ENCODE measurements at places on chromosomes 6 and 20.

GRCh38 chr20:3710703-3711483 lies 1.5 kb downstream of the SIGLEC1 start:
- DNase-seq: peak; percentile 31

- peak; percentile 63 for DNase-seq
Measured at GRCh38 chr6:157981395-157982101, at the start of gene SYNJ2. SYNJ2 (plus strand) TSS chr6:157981863; CDS start chr6:157981962, 99 bp downstream.

DNA sequence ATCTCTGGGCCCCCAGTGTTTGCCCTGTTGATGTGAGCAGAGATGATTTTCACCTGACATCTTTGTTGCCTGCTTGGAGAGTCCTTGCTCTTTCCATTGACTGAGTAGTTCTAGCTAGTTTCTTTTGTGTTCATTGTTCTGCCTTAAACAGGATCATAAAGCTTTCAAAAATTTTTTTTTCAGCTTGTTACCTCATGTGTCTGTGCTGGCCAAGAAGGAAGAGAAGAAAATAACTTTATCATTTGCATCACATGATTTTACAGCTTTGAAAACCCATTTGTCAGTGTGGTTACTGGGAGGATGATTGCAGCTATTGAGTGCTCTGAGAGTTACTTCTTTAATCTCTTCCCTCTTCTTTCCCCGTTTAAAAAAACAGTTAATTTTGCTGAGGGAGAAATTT lies 16.0 kb downstream of the FOXO3 start:
- DNase-seq: no peak

DNA sequence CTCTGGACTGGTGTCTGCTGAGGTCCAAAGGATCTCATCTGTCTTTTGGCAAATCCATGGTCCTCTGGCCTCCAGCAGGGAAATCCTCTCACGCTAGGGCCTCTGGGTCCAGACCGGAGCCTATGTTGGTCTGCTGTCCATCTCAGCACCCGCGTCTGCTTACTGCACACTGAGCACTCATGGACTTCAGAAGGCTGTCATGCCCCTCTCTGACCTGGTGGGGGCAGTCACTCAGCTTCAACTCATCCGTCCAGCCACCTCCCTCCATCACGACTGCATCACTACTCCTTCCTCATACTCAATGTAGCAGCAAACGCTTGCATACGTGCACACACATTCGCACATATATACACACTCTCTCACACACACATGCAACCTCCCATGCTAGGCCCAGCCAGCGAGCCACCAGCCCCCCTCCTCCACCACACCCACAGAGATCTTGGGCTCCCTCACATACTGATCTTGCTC lies 33.3 kb downstream of the GABRR2 start:
- DNase-seq: no peak

DNA sequence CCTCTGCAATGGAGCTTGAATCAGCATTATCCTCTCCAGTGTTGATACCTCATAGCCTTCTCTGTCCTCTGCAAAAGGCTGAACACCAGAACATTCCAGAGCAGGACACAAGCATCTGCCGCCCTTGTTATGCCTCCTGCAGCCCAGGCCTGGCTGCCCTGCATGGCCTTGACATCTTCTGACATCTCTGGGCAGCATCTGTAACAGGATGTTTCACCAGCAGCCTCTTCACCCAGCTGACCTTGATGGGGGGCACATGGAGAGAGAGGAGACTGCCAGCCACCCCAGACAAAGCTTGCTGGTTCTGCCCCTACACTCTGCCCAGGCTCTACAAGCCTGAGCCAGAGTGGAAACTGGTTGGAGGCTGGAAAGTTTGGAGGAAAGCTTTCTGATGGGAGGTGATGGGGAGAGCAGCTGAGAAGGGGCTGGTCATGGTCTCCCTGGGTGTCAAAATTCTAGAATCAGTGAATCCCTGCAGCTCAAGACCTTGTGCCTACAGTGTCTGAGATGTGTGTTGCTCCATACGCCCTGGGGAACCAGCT lies 145.1 kb downstream of the MRPL14 start:
- DNase-seq: no peak

DNA sequence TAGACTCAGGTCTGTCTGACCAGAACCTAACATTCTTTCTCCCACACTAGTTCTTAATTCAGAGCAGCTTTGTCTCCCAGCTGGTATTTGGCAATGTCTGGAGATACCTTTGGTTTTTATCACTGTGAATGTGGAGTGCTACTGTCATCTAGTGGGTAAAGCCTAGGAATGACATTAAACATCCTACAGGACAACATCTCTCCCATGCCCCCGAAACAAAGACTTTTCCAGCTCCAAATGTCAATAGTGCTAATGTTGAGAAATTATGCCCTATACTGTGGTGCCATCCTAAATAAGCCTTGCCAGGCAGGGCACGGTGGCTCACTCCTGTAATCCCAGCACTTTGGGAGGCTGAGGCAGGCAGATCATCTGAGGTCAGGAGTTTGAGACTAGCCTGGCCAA lies 4.2 kb upstream of the TTPAL start:
- peak; percentile 32 for DNase-seq

GRCh38 chr6:8029243-8029870 lies 34.8 kb downstream of the BLOC1S5 start:
- DNase-seq: no peak

DNA sequence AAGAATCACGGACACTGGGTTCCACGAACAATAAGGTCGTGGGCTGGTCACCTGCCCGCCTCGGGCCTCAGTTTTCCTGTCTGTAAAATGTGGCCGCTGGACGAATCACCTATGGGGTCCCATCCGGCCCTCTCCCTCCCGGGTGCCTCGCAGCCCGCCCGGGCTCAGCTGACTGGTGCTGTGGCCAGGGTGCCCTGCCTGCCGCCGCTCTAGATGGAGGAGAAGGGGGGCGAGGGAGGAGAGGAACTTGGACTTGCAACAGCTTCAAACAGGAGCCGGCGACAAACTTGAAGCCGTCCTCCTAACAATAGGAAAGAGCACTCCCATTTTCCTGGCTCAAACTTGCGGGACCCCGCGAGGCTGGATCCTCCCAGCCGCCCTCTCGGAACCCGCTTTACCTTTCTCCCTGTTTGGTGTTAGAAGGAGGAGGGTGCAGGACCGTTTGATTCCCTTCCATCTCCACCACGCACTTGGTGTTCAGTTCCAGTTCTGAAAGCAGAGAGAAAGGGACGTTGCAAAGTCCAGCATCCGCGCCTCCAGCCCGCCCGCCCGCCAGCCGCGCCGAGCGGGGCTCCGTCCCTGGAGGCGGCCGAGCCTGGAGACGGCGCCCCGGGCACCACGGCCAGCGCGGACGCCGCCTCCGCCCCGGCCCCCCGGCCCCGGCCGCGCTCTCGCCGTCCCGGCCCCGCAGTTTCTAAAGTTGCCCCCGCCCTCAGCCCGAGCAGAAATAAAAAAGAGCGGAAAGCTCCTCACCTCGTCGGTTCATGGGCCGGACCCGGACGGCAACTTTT lies 584 bp downstream of the KIF13A start:
- DNase-seq: peak; percentile 77

DNA sequence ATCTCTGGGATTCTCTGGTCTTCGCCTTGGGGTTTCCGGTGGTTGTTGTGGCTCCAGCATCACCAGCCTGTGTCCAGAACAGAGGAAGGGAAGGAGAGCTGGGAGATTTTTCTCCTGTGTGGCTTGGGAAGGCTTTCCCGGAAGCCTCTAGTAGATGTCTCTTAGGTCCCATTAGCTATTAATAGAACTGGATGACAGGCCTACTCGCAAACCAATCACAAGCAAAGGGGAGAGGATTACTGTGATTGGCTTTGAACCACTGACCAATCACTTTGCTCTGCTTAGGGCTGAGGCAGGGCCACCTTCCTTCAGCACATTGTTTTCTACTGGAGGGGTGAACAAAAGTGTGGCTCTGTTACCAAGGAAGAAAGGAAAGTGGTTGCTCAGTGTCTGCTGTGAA lies 203.4 kb upstream of the SULF2 start:
- DNase-seq: no peak

DNA sequence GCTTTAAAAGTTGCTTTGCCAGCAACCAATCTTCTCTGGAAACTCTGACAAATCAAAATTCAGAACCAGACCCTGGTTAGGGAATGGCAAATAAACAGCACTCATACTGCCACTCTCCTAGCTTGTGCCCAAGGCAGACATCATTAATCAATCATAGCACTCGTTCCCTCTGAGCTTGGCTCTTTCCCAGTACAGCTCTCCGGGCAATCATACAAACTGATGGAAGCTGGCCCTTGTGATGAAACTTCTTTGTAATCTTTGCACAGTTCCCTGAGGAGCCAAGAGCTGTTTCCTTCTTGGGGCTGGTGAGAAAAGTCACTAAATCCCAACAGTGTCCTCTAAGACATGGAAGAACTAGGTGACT lies 34.7 kb downstream of the KIAA1755 start:
- DNase-seq: no peak

DNA sequence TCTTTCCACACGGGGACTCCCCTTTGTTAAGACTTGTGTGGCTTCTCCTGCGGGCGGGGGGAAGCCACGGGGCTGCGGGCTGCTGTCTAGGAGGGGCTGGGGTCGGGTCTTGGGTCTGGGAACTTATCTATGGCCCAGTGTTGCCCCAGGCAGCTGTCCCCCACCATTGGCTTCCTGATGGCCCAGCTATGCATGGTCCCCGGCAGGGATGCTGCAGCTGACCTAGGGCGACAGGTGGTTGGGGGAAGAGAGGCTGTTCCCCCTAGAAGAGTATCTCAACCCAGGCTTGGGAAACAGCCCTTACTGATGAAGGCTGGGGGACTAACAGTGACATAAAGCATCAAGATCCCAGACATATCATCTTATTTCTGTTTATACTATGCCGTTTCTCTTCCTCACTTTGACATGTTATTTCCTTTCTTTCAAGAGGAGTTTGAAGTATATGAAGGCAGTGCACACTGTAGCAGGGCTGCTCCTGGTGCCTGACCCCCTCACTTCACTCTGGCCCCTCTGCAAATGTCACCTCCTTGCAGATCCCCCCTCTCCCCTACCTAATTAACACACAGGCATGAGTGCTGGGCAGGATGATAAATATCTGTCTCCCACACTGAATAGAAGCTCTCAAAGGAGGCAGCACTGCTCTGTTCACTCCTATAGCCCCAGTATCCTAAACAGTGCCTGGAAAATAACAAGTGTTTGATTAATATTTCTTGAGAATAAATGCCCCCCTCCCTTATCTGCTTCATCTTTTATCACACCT lies 87.0 kb downstream of the HIVEP2 start:
- no peak for DNase-seq

- DNase-seq: no peak
Measured at GRCh38 chr6:138966870-138967269, 21.2 kb downstream of the REPS1 start.

DNA sequence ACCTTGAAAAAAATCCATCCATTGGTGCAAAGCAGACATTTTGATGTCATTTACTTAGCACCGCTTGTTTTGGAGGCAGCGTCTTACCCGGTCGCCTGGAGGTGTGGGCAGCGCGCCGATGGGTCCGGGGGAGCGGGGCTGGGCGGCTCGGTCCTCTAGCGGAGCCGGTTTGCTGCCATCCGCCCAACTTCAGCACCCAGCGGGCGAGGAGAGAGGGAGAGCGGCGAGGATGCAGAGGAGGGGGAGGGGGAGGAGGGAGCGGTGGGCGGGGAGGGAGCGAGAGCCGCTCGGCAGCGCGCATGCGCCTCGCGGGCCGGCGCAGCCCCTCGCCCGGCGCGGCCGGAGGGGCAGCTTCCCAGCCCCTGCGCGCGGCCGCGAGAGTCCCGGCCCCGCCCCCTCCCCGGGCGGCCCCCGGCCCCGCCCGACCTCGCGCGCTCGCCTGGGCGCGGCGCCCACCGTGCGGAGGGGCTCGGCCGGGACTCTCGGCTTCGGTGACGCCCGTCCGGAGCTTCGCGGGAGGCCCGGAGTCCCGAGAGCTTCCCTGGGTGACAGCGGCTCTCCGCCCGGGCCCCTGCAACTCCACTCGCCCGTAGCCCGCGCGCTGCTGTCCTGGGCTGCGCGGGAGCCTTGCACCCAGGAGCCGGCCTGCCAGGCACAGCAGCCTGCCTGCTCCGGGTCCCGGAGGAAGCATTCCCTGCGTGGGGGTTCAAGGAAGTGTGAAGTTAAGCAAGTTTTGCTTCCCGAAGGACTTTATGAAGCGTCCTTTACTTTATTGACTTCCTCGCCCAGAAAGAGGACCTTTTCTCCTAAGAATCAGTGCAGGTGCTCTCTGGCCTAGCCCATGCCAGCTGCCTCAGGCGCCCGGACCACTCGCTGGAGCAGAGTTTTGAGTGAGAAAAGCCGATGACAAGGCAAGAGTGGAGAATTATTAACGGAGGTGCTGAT lies at the start of gene RGS17:
Gene RGS17, minus strand, starts transcription at position 246 of the 945 bp plus-strand sequence. CDS start 87,264 bp downstream, outside the sequence.
- DNase-seq: peak; percentile 31

- DNase-seq: no peak
Measured at GRCh38 chr6:9172096-9172495, 736.8 kb upstream of the SLC35B3 start.

DNA sequence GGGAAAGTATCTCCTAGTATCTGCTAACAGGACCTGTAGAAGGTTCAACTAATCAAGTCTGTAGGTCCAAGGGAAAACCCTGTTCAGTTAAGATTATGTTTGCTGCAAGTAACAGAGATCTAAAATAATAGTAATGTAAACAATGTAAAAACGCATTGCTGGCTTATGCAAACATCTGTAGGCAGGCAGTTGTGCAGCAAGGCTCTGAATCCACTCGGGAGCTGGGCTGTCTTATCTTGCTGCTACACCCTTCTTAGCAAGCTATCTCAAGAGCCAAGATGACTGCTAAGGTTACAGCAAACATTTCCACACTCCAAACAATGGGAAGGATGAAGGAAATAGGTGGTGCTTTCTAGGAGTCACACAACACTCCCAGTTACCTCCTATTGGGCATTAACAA lies 397.3 kb upstream of the NRSN1 start:
- no peak for DNase-seq

DNA sequence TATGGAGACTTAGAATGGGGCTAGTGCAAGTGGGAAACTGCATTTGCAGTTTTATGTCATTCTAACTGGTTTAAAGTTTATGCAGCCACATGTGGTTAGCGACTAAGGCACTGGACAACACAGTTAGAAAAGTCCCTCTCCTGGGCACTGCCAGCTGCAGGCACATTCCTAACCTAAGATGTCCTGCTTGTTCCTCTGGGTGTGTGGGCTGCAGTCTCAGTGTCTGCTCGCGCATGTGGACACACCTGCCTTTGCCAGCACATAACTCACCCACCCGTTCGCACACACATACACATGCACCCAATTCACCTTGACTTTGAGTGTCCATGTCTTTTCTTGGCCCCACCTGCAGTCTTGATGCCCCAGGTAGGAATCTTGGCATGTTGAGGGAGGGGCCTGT lies 18.5 kb upstream of the SLC22A2 start:
- DNase-seq: no peak

- no peak for DNase-seq
Measured at GRCh38 chr20:53150532-53150931, 178.4 kb downstream of the TSHZ2 start.

DNA sequence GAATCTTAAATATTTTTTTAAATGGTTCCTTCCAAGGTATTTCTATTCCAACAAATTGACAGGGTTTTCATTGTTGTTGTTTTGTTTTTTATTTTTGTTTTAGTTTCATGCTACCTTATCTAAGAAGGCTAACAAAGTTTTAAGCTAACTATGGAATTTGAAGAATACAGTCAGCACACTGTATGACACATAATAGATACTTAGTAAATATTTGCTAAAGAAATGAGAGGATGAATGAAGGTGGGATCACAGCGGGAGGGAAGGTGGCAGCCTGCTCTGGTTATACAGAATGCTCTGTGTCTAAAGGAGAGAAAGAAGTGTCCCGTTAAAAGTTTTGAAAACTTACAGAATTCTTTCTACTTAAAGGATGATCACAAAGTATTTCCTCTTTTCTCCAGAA lies 43.7 kb upstream of the DST start:
- no peak for DNase-seq

GRCh38 chr6:92495242-92495641 lies 924.1 kb downstream of the EPHA7 start:
- peak; percentile 8 for DNase-seq

- DNase-seq: no peak
Measured at GRCh38 chr6:107390685-107391435, 68.5 kb downstream of the PDSS2 start.

Data from pons (tissue), 1 donor.